ENCODE measurements at places on chromosomes 6 and 20.

DNA sequence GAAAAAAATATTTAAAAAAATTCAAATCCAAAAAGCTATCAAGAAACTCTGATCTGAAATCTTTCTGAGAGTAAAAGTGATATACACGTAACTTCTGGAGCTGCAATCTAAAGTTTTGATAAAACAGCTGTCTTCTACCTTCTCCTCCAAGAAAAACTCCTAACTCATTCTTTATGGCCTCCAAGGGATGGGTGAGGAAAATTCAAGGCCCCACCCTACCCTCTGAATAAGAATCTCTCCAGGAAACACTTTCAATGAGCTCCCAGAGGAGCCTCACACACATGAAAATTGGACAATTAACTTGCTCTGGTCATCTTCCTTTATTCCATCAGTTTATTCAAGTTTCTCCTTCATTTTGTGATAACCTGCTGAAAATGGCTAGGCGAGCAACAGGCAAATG lies 93.4 kb downstream of the FNDC1 start:
- no peak for DNase-seq

DNA sequence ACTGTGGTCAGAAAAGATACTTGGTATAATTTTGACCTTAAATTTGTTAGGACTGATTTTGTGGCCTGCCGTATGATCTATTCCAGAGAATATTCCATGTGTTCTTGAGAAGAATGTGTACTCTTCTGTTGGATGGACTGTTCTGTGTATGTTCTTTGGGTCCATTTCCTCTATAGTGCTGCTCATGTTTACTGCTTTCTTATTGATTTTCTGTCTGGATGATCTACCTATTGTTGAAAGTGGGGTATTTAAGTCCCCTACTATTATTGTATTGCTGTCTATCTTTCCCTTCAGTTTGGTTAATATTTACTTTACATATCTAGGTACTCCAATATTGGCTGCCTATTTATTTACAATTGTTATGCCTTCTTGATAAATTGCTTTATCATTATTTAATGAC lies 298.4 kb downstream of the BCKDHB start:
- no peak for DNase-seq

DNA sequence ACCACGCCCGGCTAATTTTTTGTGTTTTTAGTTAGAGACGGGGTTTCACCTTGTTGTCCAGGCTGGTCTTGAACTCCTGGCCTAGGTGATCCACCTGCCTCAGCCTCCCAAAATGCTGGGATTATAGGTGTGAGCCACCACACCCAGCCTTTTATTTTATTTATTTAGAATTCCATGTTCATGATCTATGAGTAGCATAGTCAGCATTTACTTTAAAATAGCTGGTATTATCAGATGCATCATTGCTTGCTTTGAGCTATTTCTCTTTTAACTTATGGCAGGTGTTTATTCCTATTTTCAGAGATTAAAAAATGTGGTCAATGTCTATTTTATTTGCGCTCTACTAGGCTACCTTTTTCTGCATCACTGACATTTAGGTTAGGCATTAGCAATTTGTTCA lies 152.0 kb downstream of the UTRN start:
- DNase-seq = no peak

DNA sequence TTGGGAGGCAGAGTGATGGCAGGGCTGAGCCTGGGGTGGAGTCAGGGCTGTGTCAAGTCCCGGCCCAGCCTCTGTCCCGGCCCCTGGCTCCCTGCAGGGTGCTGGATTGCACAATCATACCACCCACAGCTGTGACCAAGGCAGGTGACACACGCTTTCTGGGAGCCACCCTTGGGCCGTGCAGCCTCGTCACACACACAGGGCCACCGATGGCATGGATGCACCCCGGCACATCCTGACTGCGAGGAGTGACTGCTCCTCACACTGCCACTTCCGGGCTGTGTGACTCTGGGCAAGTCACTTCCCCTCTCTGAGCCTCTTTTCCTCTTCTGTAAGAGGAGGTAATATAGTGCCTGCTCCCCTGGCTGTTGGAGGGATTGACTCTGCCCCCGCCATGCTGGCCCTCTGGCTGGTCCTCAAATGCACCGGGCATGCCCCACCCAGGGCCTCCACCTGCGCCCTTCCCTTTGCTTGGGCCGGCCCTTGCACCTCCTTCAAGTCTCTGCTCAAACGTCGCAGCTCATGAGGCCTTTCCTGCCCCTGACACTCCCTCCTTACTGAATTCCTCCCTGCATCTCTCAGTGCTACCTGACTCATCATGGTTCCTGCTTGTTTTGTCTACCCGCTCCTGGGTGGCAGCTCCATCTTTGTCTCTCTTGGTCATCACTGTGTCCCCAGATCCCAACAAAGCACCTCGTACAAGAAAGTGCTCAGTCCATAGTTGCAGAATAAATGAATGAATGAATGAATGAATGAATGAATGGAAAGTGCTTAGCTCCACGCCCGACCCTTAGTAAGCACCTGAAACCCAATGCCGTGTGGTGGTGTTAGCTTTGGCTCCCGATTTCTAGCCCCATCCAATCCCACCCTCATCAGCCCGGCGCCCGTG lies 93.5 kb downstream of the CEBPB start:
- DNase-seq = no peak

Data from chondrocyte (in vitro differentiated cells).